ENCODE measurements at places on chromosomes 3 and 15.
A peak's percentile ranks its signal among the peaks of the same experiment; 100 is the strongest.

DNA sequence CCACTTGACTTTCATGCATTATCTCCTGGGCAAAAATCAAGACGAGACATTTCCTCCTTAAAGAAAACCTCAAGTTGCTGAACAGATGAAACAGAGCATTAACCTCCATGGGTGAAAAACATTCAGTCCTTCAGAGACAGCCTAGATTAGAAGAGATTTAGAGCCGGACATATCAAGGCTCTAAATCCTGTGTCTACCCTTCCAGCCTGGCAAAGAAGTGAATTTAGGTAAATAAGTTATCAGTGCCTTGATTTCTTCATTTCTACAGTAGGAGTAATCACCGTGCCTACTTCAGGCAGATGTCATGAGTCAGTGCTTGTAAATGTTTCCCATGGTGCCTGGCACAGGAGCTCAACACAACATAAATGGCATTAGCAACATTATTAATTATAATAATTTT is 159.3 kb upstream of the PRICKLE2 start:
- DNase-seq: no peak

- no peak for DNase-seq
Measured at GRCh38 chr3:78794431-78794830, 973.4 kb downstream of the ROBO1 start.

DNA sequence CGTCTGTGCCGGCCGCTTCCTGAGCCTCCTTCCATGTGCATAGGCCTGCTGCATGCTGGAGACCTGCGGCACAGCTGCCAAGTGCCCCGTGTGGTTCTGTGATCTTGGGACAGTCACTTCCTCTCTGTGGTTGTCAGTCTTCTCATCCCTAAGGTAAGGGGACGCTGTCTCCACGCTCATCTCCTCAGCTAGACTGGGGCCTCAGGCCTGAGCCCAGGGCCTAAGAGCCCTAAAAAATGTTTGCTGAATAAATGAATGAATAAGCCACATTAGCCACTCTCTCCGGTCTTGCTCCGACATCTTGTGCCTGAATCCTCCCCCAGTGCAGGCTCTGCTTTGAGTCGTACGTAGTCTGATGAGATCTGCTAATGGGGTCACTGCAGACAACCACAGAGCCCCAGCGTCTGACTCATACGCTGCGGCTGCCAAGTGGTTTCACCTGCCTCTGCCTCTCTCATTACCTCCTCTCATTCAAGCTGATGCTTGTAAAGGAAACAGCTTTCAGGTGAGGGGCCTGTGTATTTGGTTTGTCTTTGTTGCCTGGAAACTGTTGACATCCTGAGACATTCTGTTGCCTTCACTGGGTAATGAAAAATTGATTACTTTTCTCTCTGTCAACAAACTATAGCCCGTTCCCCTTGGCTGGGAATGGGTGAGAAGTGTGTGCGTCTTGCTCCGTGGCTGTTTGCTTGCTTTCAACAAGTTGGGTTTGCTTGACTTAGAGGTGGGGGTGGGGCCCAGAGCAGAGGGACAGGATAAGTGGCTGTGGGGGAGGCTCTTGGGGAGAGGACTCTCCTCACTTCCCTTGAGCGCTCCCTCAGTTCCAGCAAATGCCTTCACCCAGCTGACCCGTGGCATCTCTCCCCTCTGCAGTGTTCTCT is 15.9 kb downstream of the RPLP1 start:
- no peak for DNase-seq

DNA sequence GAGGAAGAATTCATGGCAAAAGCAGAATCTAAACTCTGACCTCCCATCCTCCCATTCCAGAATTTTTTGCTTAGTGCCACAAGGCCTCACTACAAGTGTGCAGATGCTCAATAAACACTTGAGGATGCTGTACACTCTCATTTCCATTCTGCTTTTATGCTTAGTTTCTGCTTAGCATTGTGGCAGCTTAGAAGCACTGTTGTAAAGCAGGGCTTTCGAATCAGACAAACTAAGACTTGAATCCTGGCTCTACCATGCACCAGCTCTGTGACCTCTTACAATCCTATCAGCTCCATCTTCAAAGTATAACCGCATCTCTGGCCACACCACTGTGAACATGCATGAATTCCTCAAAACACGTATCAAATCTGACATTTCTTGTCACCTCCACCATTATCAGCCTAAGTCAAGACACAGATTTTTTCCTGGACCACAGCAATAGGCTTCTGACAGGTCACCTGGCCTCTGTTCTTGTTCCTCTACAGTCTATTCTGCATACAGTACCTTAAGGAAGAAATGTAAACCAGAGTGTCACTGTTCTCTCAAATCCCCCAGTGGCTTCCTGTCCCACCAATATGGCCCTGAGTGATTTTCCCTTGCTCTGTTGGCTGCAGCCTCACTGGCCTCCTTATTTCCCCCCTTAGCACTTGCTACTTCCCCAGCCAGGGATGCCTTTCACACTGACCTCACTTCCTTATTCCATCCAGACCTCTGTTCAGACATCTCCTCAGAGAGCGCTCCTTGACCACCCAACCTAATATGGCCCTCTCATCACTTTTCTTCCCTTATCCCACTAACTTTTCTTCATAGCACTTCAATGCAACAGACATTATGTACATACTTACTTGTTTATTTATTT is 8.1 kb upstream of the PHC3 start:
- no peak for DNase-seq

- DNase-seq: no peak
Measured at GRCh38 chr3:29070959-29071634, 209.8 kb upstream of the RBMS3 start.

GRCh38 chr15:75249726-75250125 is 8.4 kb upstream of the GOLGA6C start:
- DNase-seq: no peak

DNA sequence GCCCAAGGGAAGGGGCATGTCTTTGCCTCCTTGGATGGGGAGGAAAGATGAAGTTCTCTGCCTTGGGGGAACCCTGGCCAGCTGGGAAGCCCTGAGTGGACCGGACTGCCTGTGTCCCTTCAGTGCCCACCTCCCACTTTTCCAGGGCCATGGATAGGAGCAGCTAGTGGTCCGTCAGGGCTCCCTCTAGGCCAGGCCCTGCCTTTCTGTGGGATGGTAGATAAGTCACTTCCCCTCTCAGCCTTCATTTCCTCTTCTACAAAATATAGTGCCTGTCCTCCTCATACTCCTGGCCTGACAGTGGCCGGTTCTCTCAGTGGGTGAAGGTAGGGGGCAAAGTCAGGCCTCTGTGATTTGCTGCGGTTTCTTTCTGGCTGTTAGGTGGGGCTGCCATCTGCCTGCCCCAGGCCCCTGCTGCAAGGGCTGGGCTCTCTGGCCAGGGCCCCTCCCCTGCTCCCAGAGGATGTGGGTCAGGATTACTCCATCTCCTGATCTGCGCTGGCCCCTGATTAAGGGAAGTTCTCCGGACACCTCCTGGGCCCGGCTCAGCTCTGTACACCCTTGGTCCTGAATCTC is 1.4 kb downstream of the PLEKHO2 start:
- DNase-seq: no peak

- no peak for DNase-seq
Measured at GRCh38 chr3:175386630-175387029, 527.5 kb downstream of the NAALADL2 start.

GRCh38 chr15:68930268-68931022 is at the start of gene SPESP1:
SPESP1 (plus strand) TSS chr15:68930525; CDS start chr15:68930654, 129 bp downstream.
- no peak for DNase-seq

GRCh38 chr15:52661909-52662308 is 17.3 kb downstream of the ATOSA start:
- DNase-seq: no peak

- no peak for DNase-seq
Measured at GRCh38 chr3:157810924-157811718, 295.1 kb downstream of the SHOX2 start.

GRCh38 chr3:46946856-46947545 is 29.5 kb downstream of the CCDC12 start:
- DNase-seq: no peak

- peak; percentile 80 for DNase-seq
Measured at GRCh38 chr15:56732886-56733135, 498 bp downstream of the ZNF280D start.

DNA sequence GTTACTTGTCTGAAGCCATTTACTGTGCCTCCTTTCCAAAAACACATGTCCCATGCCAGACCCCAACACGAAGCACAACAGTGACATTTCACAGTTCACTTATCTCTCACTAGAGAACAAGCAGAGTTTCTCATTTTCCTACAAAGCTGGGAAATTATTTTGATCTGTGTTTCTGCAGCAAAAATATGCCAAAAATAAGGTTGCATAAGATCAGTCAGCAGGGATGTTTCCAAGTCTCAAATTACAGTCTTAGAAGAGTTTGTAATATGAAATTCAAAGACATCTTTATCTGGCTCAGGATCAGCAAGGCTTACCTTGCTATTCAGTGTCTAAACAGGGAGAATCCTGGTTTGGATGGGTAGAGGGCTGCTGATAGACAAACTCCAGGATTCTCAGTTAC is 75.5 kb downstream of the GJD2 start:
- DNase-seq: no peak

DNA sequence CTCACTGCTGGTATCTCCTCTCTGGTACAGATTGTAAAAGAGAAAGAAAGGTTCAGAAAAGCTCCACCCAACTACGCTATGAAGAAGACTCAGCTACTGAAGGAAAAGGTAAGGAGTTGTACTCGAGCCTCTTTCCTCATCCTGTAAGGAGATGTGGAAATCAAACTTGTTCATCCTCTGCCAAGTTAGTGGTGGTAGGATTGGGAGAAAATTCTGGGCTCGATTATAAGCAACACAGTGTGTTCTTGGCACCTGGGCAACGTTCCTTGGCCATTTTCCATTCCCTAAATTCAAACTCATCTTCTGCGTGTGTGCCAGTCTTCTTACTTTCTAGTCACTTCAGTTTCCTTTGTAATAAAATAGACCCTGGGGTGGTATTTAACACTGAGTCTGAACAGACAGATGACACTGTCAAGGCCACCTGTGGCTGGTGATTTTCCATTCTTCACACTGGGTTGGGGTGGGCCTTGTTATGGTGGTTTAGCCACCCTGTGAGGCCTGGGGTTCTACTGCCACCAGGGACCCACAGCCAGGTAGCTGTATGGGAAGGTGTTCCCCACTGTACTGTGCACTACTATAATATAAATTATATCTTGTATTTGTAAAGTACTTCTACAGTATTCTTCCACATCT is 17.1 kb upstream of the ITPKA start:
- no peak for DNase-seq

DNA sequence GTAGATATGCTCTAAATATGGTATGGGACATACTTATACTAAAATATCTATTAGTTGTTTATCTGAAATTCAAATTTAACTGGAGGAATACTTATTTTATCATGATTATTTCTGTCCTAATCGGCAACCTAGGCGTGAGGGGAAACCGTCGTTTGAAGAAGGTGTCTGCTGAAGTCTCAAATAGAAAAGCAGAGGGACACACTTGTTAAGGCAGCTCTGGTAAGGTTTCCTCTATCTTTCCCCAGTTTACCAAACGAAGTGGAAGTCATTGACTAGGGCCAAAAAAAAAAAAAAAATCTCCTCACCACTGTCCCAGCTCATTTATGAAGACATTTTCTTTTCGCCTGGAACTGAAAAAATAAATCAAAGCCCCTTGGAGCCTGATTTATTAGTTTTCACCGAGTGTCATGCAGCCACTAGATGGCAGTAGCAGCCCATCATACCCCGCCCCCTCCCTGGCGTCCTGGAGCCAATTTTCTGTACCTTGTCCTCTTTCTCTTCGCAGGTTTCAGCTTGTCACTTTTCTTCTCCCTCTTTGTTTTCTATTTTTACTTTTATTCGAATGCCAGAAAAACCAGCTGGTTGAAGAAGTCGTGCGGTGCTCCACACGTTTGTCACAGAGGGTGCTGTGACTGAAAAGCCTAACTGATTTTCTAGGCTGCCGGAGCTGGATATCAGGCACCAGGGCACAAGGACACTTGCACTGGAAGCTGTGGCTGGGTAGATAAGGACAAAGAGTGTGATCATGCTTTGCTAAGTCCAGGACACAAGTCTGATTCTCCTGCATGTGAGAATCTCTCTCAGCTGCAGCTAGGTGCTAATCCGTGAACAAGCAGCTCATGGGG is 238.7 kb downstream of the ZPLD1 start:
- peak; percentile 28 for DNase-seq

GRCh38 chr15:67969892-67970291 is 84.2 kb upstream of the PIAS1 start:
- DNase-seq: no peak

- DNase-seq: no peak
Measured at GRCh38 chr3:14434498-14435151, 32.2 kb downstream of the SLC6A6 start.

All from amygdala (tissue), 56 donors.